ENCODE measurements at places on chromosomes 12 and 14.

DNA sequence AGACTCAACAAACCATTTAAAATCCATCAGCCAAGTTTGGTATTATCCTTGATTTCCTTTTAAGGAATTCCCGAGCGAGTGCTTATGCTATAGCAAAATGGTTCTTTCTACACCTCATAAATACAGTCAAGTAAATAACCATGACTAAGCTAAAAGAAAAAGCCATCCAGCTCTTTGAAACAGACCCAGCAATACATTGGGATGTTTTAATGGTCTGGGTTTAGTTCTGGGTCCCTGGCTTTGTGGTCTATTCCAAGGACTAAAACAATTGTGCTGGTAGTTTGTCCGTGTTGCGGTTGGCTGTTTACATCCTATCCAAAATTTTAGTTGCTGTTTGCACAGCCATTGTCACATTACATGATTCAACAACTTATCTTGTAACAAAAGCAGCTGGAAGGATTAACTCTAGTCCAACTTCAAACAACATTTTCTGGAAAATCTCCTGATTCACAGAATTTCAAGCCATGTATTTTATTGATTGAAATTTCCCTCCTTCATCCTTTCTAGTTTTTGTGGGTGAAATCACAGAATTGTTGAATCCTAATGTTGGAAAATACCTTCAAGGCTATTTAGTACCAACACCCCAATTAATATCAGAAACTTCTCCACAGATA, 19.6 kb downstream of the KLRB1 start:
- DNase-seq, result no peak

GRCh38 chr14:99699861-99700260, 15.8 kb downstream of the CYP46A1 start:
- no peak for DNase-seq

DNA sequence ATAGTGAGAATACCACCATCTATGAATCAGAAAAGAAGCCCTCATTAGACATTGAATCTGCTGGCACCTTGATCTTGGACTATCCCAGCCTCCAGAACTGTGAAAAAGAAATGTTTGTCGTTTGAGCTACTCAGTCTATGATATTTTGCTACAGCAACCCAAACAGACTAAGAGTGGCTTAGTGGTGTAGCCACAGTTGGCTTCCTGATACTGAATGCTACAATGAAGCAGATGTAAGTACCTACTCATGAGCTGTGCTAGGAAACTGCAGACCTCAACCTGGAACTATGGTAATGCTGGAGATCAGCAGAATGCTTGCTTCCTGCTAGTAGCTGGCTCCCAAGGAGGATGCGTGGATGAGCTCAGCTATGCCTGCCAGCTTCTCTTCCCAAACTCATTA, 268.6 kb upstream of the CRY1 start:
- DNase-seq, result no peak

DNA sequence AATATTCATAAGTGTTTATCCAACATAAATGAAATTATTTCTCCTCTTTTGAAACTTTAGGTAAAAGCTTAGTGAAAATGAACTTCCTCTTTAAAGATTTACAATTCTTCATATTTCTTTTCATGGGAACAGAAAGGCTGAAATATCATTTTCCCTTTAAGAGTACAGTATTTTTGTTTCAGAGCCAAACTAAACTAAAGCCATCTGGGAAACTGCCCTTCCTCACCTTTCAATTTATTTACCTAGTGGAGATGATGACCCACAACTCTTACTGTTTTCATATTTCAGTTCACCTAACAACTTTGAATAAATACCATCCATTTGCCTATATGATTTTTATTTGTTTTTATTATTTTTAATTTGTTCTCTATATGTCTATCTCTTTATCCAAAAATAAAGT, 105.4 kb downstream of the ALX1 start:
- no peak for DNase-seq

DNA sequence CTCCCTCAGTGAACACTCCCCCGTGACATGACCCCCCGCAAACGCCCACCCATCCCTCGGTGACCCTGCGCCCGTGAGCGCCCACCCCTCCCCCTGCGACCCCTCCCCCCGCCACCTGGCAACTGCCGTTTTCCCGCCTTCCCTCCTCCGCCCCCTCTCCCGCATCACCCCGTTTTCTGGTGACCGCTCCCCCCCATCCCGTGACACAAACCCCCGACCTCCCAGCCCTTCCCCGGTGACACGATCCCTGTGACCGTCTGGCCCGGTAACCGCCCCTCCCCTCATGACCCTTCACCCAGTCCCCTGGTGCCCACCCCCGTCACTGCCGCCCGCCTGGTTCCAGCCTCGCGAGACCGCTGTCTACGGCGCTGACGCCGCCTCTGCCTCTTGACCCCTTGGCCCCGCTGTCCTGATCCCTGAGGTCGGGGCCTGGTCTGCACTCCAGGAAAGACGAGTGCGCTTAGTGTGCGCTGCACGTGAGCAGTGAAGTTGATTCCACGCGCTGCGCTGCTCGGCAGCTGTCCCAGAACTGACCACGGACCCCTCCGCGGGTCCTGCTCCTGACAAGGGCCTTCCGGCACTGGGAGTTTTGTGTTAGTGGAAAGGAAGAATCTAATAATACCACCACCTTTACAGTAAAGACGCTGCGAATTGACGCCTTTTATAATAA, 59.4 kb downstream of the DDX51 start:
- DNase-seq, result no peak

GRCh38 chr12:113086249-113087164, 30.0 kb downstream of the DTX1 start:
- DNase-seq, result no peak

GRCh38 chr14:36655963-36656686, 5.5 kb upstream of the PAX9 start:
- DNase-seq, result no peak
